Urinary bladder (tissue), 4 donors: ENCODE measurements at places on chromosomes 7 and 10.

GRCh38 chr10:11760151-11760550 is 18.0 kb downstream of the ECHDC3 start:
- no peak for DNase-seq

GRCh38 chr7:141122736-141123135 is 48.9 kb downstream of the TMEM178B start:
- DNase-seq, result no peak

DNA sequence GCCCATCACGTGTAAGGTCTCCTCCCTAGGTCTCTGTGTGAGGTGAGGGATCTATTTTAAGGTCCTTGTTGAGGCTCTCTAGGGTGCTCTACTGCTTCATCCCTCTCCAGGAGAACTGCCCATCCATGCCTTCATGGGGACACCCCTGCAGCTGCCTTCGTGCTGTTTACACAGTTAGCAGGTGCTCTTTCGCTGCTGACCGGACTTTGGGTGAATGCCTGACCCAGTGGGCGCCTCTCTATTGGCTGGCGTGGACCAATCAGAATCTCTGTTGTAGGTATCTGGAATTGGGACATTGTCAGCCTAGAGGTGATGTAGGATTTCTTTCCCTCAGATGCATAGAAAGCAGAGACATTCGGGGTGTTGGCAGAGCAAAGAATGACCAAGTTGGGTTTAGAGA is 38.7 kb upstream of the HMX3 start:
- DNase-seq, result no peak

DNA sequence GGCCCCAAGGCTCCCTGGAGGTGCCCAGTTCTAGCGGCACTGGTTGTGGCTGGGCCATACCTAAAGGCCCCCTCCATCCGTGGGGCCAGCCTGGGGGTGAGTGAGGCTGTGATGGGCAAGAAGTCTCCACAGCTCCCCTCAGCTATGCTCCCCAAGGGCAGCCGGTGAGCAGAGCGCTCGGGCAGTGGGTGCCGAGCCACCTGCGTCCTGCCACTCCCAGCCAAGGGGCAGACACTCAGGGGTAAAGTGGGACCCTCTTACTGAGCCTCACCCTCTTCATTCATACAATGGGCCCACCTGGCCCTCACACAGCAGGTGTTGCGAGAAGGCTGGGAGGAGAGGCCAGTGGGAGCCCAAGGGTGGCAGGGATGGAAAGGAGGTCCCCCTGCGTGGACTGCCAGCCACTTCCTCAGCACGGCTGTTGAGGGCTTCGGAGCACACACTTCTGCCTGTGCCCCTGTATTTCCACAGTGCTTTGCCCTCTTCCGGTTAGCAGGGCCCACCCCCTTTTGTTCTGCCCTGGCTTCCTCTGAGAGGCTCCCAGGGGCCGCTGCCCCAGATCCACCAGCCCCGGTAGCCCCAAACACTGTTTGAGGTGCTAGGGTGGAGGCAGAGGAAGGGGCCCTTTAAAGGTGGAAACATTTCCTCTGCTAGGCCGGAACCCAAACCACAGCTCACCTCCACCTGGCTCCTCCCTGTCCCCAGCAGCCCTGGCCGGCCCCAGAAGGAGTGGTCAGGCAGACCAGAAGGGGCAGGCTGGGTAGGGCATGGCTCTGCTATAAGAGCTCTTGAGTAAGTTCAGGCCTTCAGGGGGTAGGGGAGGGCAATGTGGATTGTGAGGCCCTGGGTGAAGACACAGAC is 16.4 kb upstream of the C10orf105 start:
- no peak for DNase-seq

GRCh38 chr7:73740771-73741170 is 2.2 kb upstream of the ABHD11 start:
- DNase-seq, result no peak
